Kidney tubule cell (primary cell): ENCODE measurements at places on chromosomes 5 and 9.

GRCh38 chr9:73176450-73176875 lies 24.8 kb downstream of the ANXA1 start:
- DNase-seq: peak; percentile 85

GRCh38 chr9:120925535-120926396 lies 830 bp downstream of the TRAF1 start:
- peak; percentile 97 for DNase-seq

- DNase-seq: no peak
Observed at GRCh38 chr5:110064603-110065268, 375.0 kb downstream of the MAN2A1 start.

GRCh38 chr5:64790210-64790609 lies 21.5 kb downstream of the CWC27 start:
- DNase-seq: peak; percentile 60

GRCh38 chr9:135365013-135365768 lies 114.4 kb upstream of the PPP1R26 start:
- no peak for DNase-seq

GRCh38 chr5:179608131-179608581 lies 15.3 kb downstream of the HNRNPH1 start:
- DNase-seq: no peak

DNA sequence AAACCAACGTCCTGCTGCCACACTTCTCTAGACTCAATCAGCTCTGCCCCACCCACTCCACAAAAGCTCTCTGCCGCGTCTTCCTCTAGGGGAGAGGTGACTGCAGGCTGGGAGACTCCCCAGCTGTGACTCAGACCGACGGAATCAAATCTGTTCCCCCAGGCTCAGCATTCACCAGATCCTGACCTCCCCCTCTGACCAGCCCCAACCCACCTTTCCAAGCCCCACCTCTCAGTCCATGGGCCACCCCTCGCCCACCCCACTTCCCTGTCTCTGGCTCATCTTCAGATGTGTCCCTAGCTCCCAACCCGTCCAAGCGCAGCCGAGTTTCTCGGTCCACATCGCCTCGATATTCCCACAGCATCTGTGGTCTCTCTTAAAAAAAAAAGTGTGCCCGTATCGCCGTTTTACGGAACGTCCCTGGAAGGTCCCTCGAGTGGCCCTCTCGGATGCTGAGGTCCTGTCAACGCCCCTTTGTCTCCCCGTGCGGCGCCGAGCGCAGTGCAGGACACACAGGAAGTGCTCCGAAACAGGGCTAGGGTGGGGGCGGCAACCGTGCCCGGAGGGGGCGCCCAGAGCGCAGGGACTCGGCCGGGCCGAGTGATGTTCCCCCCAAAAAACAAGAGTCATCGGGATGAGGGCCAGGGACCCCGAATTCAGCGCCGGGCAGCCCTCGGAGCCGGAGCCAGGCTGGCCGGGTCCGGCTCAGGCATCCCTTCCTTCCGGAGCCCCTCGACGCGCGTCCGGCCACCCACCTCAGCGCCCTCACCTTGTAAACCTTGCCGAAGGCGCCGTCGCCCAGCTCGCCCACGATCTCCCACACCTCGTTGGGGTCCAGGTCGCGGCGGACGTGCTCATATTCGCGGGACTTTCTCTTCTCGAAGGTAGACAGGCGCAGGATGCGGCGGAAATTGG lies 649 bp downstream of the STK10 start:
- peak; percentile 84 for DNase-seq

DNA sequence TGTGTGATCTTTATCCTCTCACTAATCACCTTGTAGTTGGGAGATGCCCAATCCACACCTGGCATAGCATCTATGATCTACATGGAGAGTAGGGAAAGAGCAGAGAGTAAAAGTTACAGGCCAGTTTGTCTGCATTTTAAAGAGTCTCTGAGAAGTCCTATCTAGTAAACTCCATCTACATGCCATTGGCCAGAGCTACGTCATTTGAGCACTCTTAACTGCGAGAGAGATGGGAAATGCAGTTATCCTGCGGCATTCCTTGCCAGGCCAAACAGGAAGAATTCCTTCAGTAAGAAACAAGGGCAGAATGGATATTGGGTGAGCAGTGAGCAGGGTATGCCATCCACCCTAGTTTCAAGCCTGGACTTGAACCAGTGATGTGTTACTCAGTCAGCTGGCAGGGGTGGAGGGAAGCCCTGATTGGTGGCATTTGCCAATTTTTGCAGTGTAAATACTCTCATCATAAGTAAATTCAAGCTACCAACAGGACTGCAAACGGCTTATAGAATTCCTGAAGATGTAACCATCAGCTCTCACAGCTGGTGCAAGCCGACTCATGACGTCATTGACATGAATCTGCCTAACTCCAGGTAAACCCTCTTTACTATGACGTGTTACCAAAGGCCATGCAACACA lies 156.8 kb upstream of the MSX2 start:
- no peak for DNase-seq

DNA sequence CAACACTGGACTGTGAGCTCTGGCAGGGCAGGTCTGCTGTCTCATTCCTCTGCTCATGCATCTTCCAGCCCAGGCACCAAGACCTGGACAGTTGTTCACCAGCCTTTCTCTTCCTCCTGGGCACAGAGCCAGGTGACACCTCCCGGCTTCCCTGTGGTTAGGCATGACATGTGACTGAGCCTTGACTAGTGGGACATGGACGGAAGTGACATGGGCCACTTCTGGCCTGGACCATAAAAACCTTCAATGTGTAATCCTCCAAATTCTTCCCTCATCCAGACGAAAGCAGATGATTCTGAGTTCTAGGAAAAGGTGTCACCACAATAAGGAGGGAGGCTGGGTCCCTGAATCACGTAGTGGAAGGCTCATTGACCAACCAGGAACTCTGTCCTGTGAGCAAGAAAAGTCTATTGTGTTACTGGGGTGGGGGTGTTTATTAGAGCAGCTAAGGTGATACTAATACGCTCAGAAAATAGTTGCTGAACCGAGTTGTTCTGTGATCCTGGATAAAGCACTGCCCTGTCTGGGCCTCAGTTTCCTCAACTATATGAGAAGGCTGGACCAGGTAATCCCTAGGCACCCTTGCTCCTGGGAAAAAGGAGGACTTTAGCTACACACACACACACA lies 26.6 kb upstream of the CRB2 start:
- DNase-seq: peak; percentile 87

GRCh38 chr9:125391704-125392103 lies 130.1 kb downstream of the GAPVD1 start:
- no peak for DNase-seq

GRCh38 chr5:167827766-167828165 lies 463.7 kb upstream of the WWC1 start:
- no peak for DNase-seq

GRCh38 chr5:172858511-172858989 lies 24.5 kb downstream of the ERGIC1 start:
- no peak for DNase-seq
